ENCODE measurements at places on chromosomes 1 and 21.

DNA sequence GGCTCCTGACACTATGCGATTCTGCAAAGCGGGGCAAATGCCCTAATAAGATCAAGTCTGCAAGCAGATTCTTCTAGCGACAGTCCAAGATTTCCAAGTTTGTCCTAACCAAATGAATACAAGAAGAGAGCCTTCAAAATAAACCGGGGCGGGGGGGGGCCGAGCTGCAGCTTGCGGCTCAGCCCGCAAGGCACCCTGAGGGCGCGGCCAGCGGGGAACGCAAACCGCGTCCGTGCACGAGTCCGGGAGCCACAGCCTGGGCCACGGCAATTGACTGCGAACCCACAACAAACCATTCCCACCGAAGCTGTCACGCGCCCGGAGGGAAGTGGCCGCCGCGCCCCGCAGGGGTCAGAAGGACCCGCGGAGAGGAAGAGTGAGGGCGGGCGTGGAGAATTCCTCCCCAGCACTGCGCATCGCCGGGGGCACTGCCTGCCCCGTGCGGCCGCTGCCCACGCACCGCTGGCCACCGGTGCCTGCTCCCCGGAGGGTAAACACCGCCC, 687 bp downstream of the TGFBR3 start:
- DNase-seq = no peak

DNA sequence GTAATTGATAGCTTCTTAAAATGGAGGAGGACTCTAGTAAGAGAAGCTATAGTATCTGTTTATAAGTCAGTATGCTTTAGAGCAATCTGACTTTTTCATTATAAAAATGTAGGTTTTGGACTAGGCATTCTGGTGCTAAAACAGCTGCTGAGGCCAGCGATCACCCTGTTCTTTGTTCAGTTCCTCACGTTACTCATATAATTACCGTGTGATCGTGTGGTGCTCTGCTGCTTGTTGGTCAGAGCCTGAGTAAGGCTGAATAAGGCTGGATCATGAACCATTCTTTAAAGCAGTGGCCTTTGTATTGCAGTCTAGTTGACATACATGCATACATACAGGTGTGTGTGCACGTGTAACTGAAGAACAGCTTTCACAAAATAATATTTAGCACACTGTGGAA, 25.2 kb downstream of the CDC42 start:
- no peak for DNase-seq

- DNase-seq = no peak
These were observed 67.2 kb upstream of the TTC34 start for GRCh38 chr1:2868571-2869195.

DNA sequence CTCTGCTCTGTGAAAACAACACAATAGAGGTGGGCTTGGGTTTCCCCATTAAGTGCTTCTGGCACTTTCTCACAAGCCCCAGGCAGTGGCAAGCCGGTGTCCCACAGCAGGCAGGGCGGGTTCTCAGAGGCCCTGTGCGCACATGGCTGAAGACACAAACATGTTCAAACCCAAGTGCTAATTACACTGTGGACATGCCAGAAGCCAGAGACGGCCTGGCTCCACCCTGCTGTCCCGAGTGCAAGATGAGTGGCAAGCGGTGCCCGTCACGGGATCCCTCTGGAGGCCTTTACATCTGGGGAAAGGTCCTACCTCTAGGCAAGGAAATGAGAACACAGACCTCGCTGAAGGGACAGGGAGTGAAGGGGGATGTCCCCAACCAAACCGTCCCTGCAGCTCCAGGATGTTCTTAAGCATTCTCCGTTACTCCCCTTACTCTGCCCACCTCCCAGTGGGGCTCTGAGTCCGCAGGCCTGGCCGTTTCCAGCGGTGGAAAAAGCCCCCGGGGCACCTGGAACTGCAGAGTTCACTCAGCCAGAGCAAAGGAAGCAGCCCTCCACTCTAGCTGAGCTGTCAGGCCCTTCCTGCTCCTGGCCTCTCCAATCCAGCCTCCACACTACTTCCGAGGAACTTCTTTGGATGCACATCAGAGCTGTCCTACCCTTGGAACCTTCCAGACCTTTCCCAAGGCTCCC, 57.4 kb downstream of the SLC66A1 start:
- DNase-seq = peak; percentile 76

GRCh38 chr1:3495776-3496745, 41.6 kb downstream of the ARHGEF16 start:
- DNase-seq = no peak

- DNase-seq = no peak
These were observed 143.0 kb downstream of the RERE start for GRCh38 chr1:8674481-8674880.

DNA sequence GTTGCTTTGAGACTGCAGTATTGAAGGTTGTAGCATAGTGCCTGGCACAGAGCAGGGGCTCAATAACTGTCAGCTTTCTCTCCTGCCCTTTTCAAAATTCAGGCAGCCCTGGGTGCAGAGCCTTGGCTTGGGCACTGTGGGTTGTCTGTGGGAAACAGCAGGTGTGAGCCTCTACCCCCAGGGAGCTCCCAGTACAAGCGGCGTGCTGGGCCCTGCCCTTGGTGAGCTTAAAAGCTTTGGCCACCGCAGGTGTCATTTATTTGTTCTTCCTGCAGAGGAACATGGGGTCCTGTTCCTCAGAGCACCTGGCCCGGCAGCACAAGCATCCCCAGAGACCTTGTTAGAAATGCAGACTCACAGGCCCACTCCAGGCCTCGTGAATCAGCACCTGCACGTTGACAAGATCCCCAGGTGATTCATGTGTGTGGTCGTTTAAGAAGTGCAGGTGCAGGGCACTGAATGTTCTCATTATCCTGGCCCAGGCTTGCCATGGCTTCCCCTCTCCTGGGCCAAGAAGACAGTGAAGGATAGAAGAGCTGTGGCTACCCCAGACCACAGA, 29.9 kb upstream of the IGSF21 start:
- DNase-seq = no peak

All from upper lobe of right lung (tissue), 1 donor.